ENCODE measurements at places on chromosomes 11 and 22.

DNA sequence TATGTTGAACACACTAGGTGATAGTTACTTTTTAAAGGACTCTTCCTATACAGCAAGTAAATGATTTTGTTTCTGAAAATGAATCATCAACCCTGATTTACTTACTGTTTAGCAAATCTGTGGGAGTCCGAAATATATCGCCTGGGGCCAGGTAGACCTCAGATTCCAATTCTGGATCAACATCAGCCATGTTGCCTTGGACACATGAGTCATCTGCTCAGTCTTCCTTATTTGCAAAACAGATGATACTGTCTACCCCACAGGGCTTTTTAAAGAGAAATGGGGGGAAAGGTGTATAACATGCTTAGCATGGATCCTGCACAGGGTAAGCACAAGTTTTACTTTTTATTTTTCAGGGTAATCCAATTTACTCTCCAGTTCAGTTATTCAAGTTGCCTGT lies 324.2 kb downstream of the TENM4 start:
- DNase-seq = no peak

DNA sequence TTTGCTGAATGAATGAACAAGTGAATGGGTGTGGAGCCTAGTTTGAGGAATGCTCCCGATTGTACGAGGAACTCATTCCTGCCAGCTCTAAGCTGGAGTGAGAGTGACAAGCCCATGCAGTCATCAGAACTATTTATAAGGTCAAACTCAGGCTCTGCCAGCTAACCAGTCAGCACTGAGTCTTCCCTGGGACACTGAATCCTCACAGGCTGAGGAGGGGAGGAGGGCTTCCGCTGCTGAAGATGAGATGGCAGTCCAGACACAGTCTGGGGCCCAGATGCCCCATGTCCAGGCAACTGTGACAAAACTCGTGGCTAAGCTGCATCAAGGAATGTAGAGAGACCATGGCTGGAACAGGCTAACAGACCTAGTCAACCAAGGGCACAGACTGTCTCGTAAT lies 4.0 kb downstream of the LRP4 start:
- DNase-seq = no peak

DNA sequence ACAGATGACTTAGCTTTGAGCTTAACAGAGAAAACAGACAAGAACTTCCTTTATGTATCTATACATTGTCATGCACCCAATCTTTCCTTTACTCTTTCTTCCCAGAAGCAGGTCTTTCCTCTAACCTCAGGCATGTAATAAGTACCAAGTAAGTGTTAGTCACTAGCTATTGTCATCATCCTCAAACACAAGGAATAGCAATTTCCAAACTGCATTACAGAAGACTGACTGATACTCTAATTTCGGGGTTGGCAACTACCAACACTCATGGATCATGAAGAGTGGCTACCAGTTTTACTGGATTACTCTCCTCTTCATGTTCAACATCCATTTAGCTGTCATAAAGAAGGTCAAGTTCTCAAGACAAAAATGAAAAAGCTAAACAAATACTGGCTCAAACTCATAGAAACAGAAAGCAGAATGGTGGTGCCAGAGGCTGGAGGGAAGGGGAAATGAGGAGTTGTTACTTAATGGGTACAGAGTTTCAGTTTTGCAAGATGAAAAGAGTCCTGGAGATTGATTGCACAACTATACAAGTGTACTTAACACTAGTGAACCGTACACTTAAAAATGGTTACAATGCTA lies 111.6 kb downstream of the SIK3 start:
- DNase-seq = no peak

GRCh38 chr11:35197292-35197691 lies 58.3 kb downstream of the CD44 start:
- DNase-seq = no peak

- DNase-seq = no peak
Observed at GRCh38 chr22:44906248-44906936, 103.4 kb downstream of the PHF21B start.

DNA sequence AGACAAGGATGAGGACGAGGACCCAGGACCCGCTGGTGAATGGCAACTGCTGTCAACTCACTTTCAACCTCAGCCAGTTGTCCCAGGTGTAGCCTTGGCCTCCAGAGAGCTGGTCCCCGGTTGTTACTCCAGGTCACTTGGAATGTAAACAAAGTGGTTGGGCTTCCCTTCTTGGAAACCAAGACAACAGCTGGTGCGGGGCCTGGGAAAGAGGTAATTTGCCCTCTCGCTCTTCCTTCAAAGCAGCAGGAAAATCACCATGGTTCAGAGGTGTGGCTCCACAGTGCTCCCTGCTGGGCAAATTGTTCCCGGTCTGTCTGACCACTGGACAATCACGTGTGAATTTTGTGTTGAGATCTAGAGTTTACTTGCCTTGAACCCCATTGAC lies 15.0 kb downstream of the SLC1A2 start:
- DNase-seq = no peak

DNA sequence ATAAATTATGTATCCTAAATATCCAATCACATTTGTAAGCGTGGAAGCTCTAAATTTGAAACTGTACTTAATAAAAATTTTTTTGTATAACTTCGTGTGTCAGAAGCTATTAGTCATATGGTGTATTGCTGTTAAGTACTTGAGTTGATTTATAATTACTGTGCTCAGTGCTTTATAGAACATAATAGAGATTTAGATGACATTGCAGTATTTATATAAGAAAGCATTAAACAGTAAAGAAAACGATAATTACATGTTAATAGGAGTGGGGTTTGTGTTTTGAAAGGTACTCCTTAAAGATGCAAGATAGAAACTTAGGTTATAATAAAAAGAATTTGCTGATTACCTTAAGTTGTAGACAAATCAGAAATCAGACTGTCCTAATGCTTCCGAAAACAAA lies 5.9 kb upstream of the TCP11L1 start:
- no peak for DNase-seq

DNA sequence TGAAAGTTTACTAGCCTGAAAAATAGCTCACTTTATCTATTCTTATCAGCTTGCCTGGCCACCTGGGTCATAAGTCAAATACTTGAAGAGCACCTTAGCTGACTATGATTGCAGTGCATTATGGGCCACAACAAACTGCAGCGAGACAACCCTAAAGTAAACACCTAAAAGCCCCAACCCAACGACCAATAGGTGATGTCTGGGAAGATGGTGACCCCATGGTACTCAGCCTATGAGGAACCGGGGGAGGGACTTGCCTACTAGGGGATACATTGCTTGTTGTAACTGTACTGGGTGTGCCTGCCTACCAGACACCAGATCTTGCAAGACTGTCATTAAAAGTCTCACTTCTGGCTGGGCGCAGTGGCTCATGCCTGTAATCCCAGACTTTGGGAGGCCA lies 35.6 kb upstream of the APOBEC3A start:
- no peak for DNase-seq
